ENCODE measurements at places on chromosomes 16 and 17.

DNA sequence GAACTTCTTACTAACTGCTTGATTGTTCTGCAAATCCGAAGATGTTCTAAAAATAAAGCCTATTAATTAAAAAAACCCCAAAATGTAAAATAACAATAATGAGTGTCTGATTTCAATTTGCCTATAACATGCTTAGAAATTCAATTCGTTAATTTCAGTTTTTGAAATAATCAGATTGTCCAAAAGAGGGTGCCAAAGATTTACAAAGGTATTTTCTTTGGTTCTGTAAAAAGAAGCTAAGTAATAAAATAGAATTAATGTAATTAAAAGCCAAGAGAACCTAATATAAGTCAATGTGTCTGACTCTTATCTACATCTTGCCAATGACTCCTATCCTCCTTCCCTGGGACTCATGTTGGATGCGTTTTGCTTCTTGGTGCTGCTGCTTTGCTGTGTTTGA lies 75.0 kb upstream of the CPHXL start:
- no peak for DNase-seq

DNA sequence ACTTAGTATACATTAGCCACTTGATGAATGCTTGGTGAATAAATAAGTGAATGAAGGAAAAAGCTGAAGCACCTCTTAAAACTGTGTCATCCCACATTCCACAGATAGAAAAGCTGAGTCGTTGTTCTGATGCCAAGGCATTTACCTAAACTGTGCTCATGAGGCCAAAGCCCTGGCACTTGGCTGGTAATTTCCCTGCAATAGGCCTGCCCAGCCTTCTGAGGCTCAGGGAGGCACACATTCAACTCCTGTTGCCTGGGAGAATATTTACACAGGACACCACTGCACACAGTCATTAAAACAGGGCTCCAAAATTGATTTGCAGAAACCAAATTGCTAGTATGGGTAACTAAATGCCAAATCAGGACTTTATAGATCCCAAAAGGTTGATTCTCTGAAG lies 333.0 kb upstream of the C16orf82 start:
- DNase-seq: no peak

- DNase-seq: no peak
Measured at GRCh38 chr16:13138528-13138927, 237.1 kb downstream of the SHISA9 start.

- no peak for DNase-seq
Measured at GRCh38 chr17:28244446-28244845, 74.6 kb upstream of the TMEM97 start.

DNA sequence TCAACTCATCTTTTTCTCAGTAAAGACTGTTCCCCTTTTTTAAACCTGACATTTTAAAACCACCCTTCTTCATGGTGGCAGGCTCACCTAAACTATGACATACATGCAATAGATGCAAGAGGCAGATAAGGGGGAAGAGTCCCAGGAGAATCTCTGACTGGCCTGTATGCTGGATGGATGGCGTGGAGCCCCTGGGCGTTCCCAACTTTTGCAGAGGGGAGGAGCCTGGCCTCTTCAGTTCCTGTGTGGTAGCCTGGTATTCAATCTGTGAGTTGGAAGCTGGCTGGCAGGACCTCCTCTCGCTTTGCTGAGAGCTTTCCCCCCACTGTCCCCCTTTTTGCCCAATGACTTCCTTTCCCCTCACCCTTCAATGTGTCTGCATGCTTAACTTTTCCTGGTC lies 217.6 kb upstream of the CA10 start:
- no peak for DNase-seq

DNA sequence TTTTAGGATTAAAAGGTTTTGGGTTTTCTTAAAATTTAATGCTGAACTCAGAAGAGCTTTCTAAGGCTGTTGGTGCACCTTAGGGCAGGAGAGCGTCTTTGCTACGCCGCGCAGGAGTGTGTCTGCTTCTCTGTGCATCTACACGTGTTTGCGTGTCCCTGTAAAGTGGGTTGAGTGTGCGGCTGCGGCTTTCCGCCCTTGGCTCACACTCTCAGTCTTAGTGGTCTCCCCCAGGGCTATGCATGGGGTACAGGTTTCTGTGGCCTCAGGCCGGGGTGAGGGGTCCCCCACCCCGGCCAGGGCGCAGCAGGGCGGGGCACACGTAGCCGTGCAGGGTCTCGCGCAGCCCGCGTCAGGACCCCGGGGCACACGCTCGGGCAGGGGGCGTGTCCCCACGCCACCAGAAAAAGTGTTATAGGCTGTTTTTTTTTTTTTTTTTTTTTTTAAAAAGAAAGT lies 727 bp upstream of the TENT4B start:
- no peak for DNase-seq

DNA sequence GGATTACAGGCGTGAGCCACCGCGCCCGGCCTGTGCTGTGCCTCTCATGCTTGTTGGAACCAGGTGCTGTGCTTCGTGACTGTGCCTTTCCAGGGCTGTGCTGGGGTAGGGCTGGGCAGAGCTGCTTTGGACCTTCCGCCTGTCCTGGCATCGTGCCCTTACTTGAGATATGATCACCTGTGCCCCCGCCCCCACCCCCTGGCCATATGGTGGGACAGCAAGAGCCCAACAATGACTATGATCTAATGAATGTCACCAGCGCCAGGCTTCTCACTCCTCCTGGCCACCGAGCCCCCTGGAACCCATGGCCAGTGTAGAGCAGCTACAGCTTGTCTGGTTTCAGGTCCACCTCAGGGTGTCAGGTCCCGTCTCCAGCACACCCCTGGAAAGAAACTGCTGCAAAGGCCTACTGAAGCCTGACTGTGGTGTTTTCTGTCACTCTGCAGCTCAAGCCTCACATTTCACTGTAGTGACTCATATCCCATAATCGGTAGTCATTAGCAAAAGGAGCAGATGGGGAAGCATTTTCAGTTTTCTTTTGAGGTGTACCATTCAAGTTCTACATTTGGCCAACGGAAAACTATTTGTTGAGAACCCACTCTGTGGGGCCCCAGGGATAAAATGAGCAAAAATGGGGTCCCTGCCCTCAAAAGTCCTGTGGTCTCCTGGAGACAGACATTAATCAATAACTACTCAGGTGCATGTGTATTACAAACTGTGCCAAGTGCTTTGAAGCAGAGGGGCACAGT lies 22.1 kb downstream of the FCSK start:
- no peak for DNase-seq

- DNase-seq: no peak
Measured at GRCh38 chr16:73002866-73003265, 45.1 kb downstream of the ZFHX3 start.

DNA sequence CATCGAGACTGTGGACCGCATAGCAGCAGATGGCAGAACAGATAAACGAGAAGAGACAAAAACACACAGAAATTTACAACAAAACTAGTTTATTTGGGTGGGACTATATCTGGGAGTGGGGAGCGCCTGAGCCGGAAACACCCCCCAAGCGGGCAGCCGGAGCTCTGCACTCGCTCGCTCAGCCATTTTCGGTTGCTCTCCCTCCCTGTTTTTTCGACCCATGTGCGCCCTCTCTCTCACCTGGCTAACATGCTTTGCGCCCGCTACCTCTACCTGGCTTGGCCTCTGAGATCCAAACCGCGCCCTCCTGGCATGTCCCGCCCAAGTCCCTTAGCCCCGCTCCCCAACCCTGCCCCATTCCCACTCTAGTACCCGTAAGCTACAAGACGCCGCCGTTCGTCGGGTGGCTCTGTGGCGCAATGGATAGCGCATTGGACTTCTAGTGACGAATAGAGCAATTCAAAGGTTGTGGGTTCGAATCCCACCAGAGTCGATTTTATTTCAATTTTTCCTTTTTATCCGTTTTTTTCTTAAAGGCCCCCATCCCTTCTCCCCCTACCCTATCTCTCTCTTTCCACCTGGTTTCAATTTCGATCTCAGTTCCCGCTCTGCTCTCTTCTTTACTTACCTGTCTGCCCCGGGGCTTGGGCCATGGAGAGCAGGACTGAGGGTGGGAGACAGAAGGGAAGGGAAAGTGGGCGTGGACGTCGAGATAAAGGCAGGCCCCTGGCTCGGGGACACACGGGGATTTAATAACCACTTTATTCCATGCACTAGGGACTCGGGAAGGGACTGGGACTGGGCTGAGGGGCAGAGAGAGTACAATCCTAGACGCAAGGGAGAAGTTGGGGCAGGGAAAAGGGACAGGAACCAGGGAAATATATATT lies 2.4 kb upstream of the ALOXE3 start:
- DNase-seq: no peak

DNA sequence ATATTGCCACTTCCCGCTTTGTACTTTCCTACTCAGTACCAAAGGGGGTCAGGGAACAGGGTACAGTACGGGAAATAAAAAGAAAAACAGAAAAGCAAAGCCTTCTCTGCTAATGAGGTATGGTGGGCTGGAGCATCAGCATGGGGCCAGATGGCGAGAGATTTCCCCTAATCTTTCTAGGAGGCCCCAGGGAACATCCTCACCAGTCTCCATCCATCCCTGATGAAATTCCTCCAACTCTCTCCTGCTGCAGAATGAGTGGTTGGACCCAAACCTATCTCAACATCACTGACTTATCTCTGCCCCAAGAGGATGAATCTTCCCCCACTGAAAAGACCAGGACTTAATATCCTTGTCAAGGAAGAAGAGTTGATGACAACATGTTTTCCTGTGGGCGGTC lies 185.6 kb downstream of the C16orf78 start:
- DNase-seq: no peak
